B cell (primary cell): ENCODE measurements at places on chromosomes 16 and 17. TPM values are rescaled to one million over a fixed set of nuclear protein-coding genes. Genes with fewer than 3 reads are reported as not detected.

Gene MTHFSD
- total RNA-seq, result 42.0 and 51.7 TPM in 2 replicates

Gene DBF4B
- 13.8 and 15.9 TPM in 2 replicates for total RNA-seq

GRCh38 chr17:42553161-42553818, 567 bp downstream of the HSD17B1 start:
- H3K36me3 ChIP-seq, result no peaks in the 10 kb centered on the region
- no peak overlapping the region for H3K4me3 ChIP-seq
- H3K27ac ChIP-seq, result no peak overlapping the region
- DNase-seq, result no peak

DNA sequence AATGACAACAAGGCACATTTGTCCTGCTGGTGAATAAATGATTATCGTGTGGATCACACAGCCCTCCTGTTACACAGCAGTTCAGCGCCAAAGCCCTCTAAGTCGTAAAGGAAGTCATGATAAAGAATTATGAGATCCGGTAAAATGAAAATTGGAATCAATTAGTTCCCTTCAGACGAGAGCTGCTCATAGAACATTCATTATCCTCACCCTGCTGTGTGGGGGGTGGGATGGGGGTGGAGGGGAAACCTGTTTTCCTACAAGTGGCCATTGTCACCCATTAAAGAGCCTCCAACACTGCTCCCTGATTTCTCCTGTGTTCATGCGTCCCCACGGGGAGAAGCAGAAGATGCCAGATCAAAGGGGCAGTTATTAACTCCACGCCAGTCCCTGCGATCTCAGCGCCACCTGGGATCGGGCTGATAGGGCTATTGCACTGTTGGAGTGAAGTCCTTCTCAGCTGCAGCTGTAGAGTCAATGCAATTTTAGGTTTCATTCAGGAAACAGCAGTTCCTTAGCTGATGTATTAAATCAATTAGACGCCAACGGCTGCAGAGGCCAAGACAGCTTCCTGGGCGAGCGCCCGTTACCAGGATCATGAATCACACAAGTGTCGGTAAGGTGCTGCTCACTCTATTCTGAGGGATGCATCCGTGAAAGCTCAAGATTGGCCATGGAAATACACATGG, 19.2 kb upstream of the CACNG4 start:
- DNase-seq, result no peak
- no peaks in the 10 kb centered on the region for H3K27me3 ChIP-seq

- H3K27me3 ChIP-seq, result no peaks in the 10 kb centered on the region
- no peak overlapping the region for H3K27ac ChIP-seq
- H3K36me3 ChIP-seq, result peaks cover 24% of the 10 kb centered on the region
- DNase-seq, result no peak
Observed at GRCh38 chr17:73396431-73397277, 84.9 kb upstream of the CDC42EP4 start.

DNA sequence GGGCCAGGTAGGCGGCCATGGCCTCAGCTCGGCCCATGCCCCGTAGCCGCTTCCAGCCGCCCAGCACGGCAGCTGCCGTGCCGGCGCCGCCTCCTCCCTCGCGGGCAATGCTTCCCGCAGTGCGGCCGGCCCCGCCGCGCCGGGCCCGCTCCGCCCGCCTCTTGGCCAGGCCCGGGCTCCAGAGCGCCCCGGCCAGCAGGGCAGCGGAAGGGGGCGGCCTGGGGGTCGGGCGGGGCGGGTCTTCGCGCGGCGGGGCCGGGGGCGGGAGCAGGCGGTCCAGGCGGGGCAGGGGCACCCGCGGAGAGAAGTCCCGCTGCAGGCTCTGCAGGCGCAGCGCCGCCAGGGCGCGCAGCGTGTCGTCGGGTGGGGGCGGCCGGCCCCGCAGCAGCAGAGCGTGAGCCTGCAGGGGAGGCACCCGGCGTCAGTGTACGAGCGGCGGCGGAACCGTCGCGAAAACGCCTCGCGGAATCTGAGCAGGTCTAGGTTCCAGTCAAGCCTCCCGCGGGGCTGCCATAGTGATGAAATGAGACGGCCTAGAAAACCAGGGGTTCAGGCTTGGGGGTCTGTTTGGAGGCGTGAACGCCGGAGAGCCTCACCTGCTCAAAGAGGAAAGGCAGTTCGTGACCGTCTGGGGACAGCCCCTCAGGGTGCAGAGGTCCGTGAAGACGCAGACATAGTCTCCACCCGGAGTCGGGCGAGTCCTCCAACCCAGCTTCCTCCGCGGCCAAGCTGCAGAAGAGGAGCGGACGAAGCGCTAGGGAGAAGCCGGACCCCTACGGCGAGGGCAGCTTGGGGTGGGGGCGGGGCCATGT, 6.6 kb downstream of the PLEKHH3 start:
- peaks cover 40% of the 10 kb centered on the region for H3K27me3 ChIP-seq
- no peaks in the 10 kb centered on the region for H3K36me3 ChIP-seq
- H3K4me1 ChIP-seq, result peaks cover 32% of the 10 kb centered on the region
- peak; percentile 84 for DNase-seq
- H3K27ac ChIP-seq, result no peak overlapping the region

- no peak overlapping the region for H3K27ac ChIP-seq
- H3K4me1 ChIP-seq, result peaks cover 17% of the 10 kb centered on the region
Observed at GRCh38 chr17:81365601-81366585, 29.4 kb upstream of the BAHCC1 start.

GRCh38 chr17:31580706-31581490, 189.4 kb downstream of the RAB11FIP4 start:
- peaks cover 10% of the 10 kb centered on the region for H3K4me1 ChIP-seq
- H3K4me3 ChIP-seq, result no peak overlapping the region
- H3K27ac ChIP-seq, result no peak overlapping the region
- H3K27me3 ChIP-seq, result no peaks in the 10 kb centered on the region
- H3K36me3 ChIP-seq, result no peaks in the 10 kb centered on the region
- no peak for DNase-seq

GRCh38 chr17:679491-679890, 35.1 kb downstream of the VPS53 start:
- H3K36me3 ChIP-seq, result peaks cover 2% of the 10 kb centered on the region
- no peak overlapping the region for H3K4me3 ChIP-seq
- H3K27me3 ChIP-seq, result no peaks in the 10 kb centered on the region
- H3K4me1 ChIP-seq, result peaks cover 6% of the 10 kb centered on the region

DNA sequence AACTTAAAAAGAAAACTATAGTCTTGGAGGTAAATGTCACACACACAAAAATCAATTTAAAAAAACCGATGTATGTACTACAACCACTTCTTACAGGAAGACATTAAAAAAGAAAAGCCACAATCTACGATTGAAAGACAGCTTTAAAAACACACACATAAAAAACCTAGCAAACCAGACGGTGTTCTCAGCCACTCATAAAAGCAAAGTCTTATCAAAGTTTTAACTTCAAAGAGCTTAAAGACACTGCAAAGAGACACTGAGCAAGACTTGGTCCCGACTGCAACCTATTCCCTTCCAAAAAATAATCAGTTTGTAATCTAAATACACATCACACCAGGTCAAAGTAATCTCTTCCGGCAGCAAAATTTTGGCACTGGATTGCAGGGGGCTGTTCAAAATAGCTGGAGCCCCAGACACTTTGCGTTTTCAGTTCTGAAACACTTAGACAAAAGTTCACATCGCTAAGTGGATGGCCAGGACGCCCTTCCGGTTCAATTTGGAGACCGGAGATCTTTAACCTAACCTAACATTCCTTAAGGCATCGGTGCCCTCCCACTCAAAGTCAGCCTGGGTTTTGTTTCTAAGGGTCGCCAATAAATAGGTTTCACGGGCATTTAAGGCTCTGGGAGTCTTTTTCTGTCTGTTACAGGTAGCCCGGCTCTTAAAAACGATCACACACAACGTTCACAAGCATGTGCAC, 2.6 kb downstream of the ZCCHC14 start:
- no peaks in the 10 kb centered on the region for H3K36me3 ChIP-seq
- H3K4me1 ChIP-seq, result peaks cover 16% of the 10 kb centered on the region
- H3K27me3 ChIP-seq, result peaks cover 4% of the 10 kb centered on the region
- DNase-seq, result no peak
- no peak overlapping the region for H3K27ac ChIP-seq

DNA sequence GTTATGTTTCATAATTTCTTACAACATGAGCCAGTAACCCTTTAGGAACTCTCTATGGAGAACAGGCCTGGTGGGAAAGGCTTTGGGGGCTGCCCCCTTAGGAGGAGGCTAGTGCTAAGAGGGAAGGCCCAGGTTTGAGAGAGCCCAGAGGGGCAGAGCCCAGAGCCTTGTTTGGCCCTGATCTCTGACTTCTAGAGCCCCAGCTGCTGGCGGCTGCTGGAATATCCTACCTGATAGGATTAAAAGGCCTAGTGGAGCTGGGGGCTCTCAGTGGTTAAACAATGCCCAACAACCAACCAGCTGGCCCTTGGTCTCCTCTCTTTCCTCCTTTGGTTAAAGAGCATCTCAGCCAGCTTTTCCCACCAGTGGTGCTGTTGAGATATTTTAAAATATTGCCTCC, 54.1 kb downstream of the IGF2BP1 start:
- no peaks in the 10 kb centered on the region for H3K36me3 ChIP-seq
- no peak overlapping the region for H3K4me3 ChIP-seq
- H3K27me3 ChIP-seq, result no peaks in the 10 kb centered on the region
- no peaks in the 10 kb centered on the region for H3K4me1 ChIP-seq
- no peak for DNase-seq

- H3K27me3 ChIP-seq, result no peaks in the 10 kb centered on the region
- no peak overlapping the region for H3K27ac ChIP-seq
- DNase-seq, result no peak
- H3K4me3 ChIP-seq, result no peak overlapping the region
- H3K4me1 ChIP-seq, result no peaks in the 10 kb centered on the region
Observed at GRCh38 chr16:56852401-56852730, 12.6 kb upstream of the SLC12A3 start.

DNA sequence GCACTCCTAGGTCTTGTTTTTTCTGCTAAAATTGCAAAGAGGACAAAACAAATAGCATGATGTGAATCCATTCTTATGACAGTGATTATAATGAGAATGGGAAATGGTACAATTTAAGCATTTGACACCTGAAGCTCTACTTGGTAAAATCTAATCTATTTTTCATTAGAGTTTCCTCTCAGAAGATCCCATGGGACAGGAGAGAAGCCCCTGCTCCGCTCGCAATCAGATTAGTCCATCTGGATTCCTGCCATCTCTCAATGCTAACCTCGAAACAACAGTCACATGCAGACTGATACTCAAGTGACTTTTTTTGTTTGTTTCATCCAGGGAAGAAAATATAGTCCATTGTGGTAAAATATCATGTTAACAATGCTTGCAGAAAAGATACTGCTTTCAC, 107.4 kb upstream of the TOM1L1 start:
- no peak overlapping the region for H3K27ac ChIP-seq
- no peaks in the 10 kb centered on the region for H3K4me1 ChIP-seq
- no peak overlapping the region for H3K4me3 ChIP-seq
- no peak for DNase-seq
- no peaks in the 10 kb centered on the region for H3K27me3 ChIP-seq

GRCh38 chr16:63466-63865, 9.0 kb downstream of the RHBDF1 start:
- no peaks in the 10 kb centered on the region for H3K36me3 ChIP-seq
- no peak for DNase-seq
- H3K4me1 ChIP-seq, result no peaks in the 10 kb centered on the region
- H3K4me3 ChIP-seq, result no peak overlapping the region
